H4 (cell line): ENCODE measurements at places on chromosomes 2 and 18. TPM values are rescaled to one million over a fixed set of nuclear protein-coding genes. Genes with fewer than 3 reads are reported as not detected.

ASPRV1 gene
- total RNA-seq: 0.23 TPM in 1 of 2 replicates, not detected in the other

CROCC2 gene
- total RNA-seq: not detected in 2 replicates

IL36A gene
- total RNA-seq: not detected in 2 replicates

- no peak for DNase-seq
Measured at GRCh38 chr2:225309516-225309915, 90.0 kb upstream of the NYAP2 start.

DNA sequence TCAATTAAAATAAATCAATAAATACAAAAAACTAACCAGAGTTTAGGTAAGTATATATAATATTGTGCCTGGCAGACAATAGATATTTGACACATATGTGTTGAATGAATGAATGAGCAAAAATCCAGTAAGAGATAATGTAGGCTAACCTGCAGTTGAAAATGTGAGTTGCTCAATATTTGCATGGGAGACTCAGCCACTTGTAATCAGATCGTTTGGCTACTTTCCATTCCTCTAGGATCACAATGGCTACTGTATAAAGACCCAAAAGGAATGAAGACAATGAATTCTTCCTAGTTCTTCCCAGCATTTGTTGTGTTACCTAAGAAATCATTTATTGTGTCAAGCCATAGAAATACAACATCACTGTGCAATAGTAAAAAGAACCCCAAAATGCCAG, 25.3 kb downstream of the PIEZO2 start:
- no peak for DNase-seq

OTOS gene
- total RNA-seq: not detected in 2 replicates

- DNase-seq: peak; percentile 94
Measured at GRCh38 chr2:221529943-221530652, 42.0 kb downstream of the EPHA4 start.

DNA sequence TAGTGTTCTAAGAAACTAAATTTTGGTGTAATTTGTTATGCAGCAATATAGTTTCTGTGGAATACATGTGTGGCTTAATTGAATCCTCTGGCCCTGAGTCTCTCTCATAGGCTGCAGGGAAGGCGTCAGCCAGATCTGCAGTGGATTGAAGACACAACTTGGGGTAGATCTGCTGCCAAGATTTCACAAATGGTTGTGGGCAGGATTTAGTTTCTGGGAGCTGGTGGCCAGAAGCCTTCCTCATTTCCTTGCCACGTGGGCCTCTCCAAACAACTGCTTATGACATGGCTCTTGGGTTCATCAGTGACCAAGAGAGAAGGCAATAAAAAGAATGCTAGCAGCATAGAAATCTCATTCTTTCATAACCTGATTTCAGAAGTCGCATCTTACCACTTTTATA, 28.2 kb downstream of the CCDC102B start:
- no peak for DNase-seq
